ENCODE measurements at places on chromosomes 7 and 10.

DNA sequence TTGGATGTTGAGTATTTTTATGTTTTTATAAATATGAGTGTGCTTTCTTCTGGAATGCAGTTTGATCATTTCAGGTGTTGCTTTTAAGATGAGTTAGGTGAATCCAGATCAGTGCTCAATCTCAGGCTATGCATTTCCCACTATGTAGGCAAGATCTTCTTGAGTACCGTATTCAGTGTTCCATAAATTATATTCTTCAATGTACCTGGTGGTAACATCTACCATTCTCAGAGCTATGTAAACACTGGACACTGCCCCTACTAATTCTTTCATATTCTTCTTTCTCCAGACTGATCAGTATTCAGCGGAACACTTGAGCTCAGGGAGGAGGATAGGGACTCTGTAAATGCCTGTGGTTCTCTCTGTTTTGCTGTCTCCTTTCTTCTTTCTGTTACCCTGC, 25.5 kb upstream of the NME8 start:
- DNase-seq, result no peak

DNA sequence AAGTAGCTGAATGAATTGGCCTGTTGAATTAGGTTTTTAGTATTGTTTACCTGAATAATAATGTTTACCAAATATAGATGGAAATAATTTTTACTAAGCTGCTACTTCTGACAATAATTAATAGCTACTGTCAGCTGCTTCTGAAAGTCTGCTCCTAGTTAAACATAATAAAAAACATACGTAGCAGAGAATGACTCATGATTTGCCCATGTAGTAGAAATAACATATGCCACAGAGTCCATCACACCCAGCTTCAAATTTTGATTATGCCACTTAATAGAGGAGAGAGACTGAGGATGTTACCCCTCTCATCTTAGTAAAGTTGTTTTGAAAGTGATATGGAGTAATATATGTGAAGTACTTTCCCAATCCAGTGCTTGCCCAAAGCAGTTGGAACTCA, 57.6 kb upstream of the MDFIC start:
- peak; percentile 14 for DNase-seq

DNA sequence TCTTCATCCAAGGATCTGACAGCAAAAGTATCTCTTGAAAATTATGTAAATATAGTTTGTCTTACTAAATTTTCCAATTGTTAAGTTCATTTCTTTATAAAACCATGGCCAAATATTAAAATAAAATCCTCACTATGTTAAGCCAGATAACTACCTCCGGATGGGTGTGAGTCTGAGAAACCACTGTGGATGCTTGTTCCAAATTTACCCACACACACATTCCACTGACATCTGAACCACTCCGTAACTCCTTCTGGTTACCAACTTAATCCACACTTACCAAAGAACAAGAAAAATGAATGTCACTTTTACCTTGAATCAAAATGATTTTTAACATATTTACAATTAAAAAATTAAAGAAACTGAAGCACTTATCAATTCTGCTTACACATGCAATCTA, 19.7 kb downstream of the CYTH3 start:
- no peak for DNase-seq

- peak; percentile 14 for DNase-seq
Measured at GRCh38 chr7:152989889-152990380, 230.4 kb downstream of the ACTR3B start.

DNA sequence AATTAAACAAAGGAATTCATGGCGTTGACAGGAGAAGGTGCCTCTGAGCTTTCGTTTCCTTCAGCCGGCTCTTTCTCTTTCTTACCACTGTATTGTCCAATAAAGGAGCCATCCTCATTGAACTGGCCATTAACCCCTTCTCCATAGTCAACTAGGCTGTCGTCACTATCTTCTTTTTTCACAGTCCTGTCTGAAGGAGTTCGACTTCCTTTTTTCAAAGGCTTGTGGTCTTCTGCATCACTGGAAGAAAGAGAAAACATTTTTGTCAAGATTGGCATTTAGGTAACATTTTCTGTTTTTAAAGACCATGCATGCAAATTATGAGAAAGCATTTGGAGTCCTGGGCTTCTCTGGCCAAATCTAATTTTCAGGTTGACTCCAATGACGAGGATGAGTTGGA, 19.7 kb upstream of the LAMB4 start:
- DNase-seq, result no peak

DNA sequence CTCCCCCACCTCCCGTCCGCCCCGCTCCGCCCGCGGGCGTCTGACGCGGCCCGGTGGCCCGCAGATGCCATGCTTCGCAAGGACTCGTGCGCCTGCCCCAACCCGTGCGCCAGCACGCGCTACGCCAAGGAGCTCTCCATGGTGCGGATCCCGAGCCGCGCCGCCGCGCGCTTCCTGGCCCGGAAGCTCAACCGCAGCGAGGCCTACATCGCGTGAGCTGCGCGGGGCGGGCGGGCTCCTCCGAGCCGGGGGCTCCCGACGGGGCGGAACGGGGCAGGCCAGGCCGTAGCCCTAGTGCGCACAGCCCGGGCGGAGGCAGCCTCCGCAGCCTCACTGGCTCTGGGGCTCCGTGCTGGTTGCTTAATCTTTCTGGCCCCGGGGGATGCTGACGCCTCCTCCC, 2.8 kb downstream of the ASIC3 start:
- peak; percentile 58 for DNase-seq

DNA sequence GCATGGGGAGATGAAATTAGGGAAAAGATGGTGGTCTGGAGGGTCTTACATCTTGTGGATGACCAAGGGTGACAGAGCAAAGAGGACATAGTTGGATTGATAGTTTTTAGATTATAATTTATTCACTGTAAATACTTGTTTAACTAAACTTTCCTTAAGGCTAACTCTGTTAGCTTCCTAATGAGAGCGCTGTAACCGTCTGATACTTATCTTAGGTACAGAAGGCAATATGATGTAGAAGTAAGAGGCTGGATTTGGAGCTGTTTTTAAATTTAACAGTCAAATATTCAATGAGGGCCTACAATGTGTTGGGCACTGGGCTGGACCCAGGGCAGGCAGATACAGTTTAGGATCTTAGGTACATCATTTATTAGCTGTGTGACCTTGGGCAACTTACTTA, 36.0 kb downstream of the PRKAR2B start:
- DNase-seq, result no peak

Data from foreskin keratinocyte (primary cell).